ENCODE measurements at places on chromosomes 2 and 18. TPM values are rescaled to one million over a fixed set of nuclear protein-coding genes. Genes with fewer than 3 reads are reported as not detected.

Gene TUBA4A
- total RNA-seq, result 157 TPM

DNA sequence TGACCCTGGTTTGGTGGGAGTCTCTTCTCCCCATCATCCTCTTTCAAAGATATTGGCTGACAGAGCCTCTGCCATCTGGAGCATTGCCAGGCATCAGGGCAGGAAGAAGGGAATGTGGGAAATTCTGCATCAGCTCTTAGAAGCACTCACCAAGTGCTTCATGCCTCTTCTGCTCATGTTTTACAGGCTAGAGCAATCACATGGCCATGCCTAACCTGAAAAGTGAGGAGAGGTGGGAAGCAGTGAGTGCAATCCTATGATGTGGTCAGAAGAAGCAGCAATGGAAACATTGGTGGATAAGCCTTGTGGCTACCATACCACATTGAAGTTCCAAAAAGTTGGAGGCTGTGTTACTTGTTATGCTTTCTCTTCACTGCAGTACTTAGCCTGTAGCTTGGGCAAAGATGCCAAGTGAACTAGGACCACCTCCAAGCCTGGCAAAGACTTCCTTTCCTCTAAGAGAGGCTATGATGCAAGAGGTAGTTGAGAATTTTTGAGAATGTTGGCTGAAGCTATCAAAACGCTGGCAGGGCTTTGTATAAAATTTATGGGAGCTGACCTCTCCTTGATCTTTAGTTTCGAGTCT lies 64.1 kb downstream of the BCL2L11 start:
- H3K36me3 ChIP-seq, result no peaks in the 10 kb centered on the region
- no peak overlapping the region for H3K4me3 ChIP-seq
- H3K4me1 ChIP-seq, result no peaks in the 10 kb centered on the region
- DNase-seq, result no peak

DNA sequence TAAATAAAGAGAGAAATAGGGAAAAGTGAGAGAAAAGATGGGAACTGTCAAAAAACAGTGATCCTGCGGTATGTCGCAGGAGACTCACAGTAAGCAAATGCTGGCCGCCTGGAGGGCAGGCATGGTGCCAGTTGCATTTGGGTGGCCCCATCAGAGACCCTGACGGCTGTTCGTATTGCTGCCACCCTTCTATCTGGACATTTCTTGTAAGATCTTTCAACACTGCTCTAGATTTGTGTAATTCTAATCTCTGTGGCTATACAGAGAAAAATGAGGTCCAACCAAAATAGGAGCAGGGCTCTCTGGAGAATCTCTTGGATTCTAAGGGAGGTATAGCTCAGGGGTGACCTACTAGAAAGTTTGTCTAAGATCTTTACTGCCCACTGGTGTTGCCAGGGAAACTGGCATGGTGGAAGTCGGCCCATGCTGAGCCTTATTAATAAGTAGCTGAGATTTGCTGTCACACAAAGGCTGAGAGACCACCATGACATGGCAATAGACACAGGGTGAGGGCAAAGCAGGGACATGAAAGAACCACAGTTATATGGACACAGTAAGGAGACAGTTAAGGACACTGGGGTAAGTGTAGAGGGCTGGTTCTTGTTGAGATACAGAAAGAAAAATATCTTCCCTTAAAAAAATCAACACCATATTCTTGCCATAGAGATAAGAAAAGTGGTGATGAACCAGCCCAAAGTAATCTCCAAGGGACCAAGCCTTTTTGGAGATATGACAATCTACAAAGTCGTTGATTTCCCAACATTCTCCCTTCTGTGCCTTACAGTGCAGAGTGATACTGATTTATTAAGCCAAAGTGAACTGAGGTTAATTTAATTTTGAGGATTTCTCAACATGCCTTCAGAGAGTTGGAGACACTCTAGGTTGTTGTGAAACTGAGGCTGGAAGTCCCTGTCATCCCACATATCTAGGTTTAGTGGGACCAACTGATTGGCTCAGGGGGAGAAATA lies 26.4 kb upstream of the FZD7 start:
- no peaks in the 10 kb centered on the region for H3K4me1 ChIP-seq
- H3K27ac ChIP-seq, result no peak overlapping the region
- no peaks in the 10 kb centered on the region for H3K36me3 ChIP-seq
- DNase-seq, result no peak
- H3K27me3 ChIP-seq, result no peaks in the 10 kb centered on the region

GRCh38 chr18:35088921-35089320 lies 47.7 kb downstream of the MAPRE2 start:
- no peak for DNase-seq
- no peaks in the 10 kb centered on the region for H3K36me3 ChIP-seq
- no peaks in the 10 kb centered on the region for H3K27me3 ChIP-seq

DNA sequence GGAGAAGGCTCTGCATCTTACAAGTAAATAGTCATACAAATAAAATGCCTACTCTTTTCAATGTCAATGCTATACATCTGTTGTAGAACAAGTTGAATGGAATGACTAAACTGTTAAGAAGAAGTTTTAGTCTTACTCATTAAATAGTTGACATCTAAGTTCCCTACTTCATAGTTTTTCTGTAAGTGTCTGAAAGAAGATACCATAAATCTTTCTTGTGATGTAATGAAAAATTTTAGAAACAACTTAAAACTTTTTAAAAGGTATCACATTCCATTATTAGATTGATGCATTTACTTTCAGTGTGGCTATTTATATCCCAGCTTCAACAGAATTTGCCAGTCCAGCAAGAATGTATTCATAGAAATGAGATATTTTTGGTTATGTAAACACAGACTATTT lies 185.2 kb upstream of the EPC2 start:
- H3K4me3 ChIP-seq, result no peak overlapping the region
- no peak overlapping the region for H3K27ac ChIP-seq
- no peaks in the 10 kb centered on the region for H3K4me1 ChIP-seq
- no peaks in the 10 kb centered on the region for H3K27me3 ChIP-seq
- no peak for DNase-seq

DNA sequence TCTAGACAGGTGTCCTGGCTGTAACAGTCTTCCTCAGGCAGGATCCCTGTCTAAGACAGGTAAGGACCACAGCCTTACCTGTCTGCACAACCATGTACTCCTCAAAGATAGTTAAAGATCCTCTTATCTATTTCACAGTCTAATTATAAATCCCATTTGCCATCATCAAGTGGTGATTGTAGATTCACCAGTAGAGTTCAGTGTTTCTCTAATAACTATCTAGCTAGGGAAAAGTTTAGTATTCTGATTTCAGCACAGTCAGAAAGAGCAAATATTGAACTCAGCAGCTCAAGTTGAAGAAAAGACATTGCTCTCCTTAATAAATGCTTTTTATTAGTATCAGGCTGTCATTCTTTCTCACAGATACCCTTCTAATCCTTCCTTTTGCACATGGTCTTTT lies 1305.5 kb upstream of the NXPH2 start:
- H3K4me1 ChIP-seq, result no peaks in the 10 kb centered on the region
- H3K27ac ChIP-seq, result no peak overlapping the region
- no peaks in the 10 kb centered on the region for H3K27me3 ChIP-seq
- no peak for DNase-seq
- H3K36me3 ChIP-seq, result no peaks in the 10 kb centered on the region

Gene VIT
- total RNA-seq, result not detected

Gene GPBAR1
- total RNA-seq, result 0.20 TPM

DNA sequence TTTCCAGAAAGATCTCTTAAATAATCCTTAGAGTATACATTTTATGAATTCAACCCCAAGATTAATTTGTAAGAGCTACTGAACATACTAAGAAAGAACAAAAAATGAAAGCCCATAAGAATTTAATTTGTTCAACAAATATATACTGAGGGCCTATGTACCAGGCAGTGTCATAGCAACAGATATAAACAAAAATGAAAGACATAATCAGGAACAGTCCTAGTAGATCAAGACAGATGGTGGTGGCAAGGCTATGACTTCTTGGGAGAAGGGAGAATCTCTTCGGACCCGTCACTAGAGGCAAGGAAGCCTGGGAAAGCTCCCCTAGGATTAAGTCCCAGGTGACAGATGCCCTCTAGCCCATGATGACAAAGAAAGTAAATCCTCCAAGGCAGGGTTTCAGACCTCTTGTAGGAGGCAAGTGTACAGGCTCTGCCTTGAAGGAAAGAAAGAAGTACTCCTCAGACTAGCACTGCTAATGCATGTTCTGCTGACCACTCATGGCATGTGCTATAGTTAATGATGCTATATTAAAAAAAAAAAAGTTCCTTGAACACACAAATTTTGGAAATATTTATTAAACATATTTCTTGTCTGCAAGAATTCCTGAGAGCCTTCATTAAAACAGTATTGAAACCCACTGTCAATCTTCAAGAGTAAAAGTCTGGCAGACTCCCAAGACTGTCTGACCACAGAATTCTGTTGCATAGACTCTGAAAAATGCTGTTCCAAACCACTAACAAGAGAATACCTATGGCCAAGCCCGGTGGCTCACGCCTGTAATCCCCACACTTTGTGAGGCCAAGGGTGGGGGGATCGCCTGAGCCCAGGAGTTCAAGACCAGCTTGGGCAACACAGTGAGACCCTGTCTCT lies 31.5 kb downstream of the NOL10 start:
- DNase-seq, result peak; percentile 58
- peaks cover 45% of the 10 kb centered on the region for H3K36me3 ChIP-seq
- peaks cover 41% of the 10 kb centered on the region for H3K4me1 ChIP-seq
- H3K27me3 ChIP-seq, result no peaks in the 10 kb centered on the region
- peak overlapping the region; percentile 22 for H3K27ac ChIP-seq
- no peak overlapping the region for H3K4me3 ChIP-seq

DNA sequence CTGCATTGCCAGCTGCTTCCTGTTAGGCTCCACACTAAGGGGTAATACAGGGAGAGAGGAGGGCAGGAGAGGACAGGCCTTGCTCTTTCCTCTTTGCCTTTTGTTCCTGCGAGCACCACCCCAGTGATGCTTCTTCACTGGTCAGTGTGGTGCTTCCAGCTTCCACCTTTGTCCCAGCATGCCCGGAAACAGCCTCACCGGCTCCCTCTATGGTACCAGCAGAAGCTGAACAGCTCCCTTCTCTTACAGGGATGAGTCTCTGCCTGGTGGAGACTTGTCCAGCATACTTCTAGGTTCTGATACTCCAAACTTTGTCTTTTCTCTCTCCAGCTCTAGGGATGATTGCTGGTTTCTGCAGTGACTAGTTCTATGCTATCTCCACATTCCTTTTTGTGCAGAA lies 413.3 kb downstream of the TSN start:
- H3K27me3 ChIP-seq, result peaks cover 30% of the 10 kb centered on the region
- no peak overlapping the region for H3K4me3 ChIP-seq
- H3K4me1 ChIP-seq, result no peaks in the 10 kb centered on the region
- no peaks in the 10 kb centered on the region for H3K36me3 ChIP-seq
- no peak overlapping the region for H3K27ac ChIP-seq

Gene MAP3K20
- 60.5 TPM for total RNA-seq

Gene CCDC102B
- 2.3 TPM for total RNA-seq

- H3K4me1 ChIP-seq, result no peaks in the 10 kb centered on the region
- H3K27ac ChIP-seq, result no peak overlapping the region
- no peaks in the 10 kb centered on the region for H3K27me3 ChIP-seq
- no peak for DNase-seq
- no peaks in the 10 kb centered on the region for H3K36me3 ChIP-seq
These were observed 227.6 kb downstream of the SLC8A1 start for GRCh38 chr2:40224318-40224717.

DNA sequence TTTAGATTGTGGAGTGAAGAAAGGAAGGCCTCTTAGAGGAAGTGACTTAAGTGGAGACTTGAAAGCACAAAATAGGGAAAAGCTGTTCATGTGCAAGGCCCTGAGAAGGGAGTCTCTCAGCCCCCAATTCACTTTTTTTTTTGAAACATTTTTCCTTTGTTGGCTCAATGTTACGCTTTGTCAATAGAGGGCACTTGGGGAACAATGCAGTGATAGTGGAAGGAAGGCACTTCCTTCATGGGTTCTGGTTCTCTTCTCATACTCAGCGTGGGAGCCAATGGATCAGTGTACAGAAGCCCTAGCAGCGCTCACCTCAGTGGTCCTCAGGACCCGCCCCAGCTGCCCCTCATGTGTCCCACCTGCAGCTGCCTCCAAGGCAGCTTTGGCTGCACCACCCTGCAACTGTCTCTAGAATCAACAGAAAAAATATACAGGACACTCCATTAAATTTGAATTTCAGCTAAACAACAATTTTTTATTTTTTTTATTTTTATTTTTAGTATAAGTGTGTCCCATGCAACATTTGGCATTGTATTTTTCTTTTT lies 8.6 kb upstream of the C2orf42 start:
- no peaks in the 10 kb centered on the region for H3K27me3 ChIP-seq
- H3K27ac ChIP-seq, result no peak overlapping the region
- no peaks in the 10 kb centered on the region for H3K36me3 ChIP-seq
- H3K4me1 ChIP-seq, result no peaks in the 10 kb centered on the region

Gene CHRND
- not detected for total RNA-seq

- no peak overlapping the region for H3K27ac ChIP-seq
- H3K36me3 ChIP-seq, result no peaks in the 10 kb centered on the region
- H3K27me3 ChIP-seq, result no peaks in the 10 kb centered on the region
- no peak for DNase-seq
- no peak overlapping the region for H3K4me3 ChIP-seq
These were observed 99.7 kb upstream of the KYNU start for GRCh38 chr2:142777742-142778141.

Gene INPP5D
- 0.74 TPM for total RNA-seq

- peak; percentile 56 for DNase-seq
- peaks cover 18% of the 10 kb centered on the region for H3K4me1 ChIP-seq
- no peaks in the 10 kb centered on the region for H3K27me3 ChIP-seq
These were observed 3.9 kb downstream of the KCNK3 start for GRCh38 chr2:26696351-26696816.

DNA sequence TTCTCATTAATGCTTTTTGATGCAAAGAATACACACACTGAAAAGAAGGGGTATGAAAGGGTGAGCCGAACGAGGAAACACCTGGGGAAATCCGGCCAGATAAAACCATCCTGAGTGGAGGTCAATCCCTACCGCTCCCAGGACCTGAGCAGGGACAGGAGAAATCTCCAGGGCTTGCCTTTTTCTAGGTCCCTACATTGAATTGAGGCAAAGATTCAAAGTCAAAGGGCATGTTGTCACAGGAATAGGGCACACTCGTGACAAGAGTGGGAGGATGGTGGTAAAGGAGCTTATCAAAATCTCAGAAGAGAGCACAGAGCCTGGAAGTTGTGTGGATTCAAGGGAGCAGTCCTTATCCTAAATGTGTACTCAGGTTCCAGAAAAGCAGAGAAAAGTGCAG lies 61.2 kb upstream of the ACKR3 start:
- DNase-seq, result no peak
- H3K27ac ChIP-seq, result no peak overlapping the region
- H3K27me3 ChIP-seq, result peaks cover 53% of the 10 kb centered on the region
- H3K4me1 ChIP-seq, result no peaks in the 10 kb centered on the region

GRCh38 chr2:200749631-200750322 lies 61.9 kb upstream of the BZW1 start:
- H3K27me3 ChIP-seq, result no peaks in the 10 kb centered on the region
- H3K27ac ChIP-seq, result no peak overlapping the region
- peaks cover 25% of the 10 kb centered on the region for H3K4me1 ChIP-seq
- H3K36me3 ChIP-seq, result no peaks in the 10 kb centered on the region
- no peak for DNase-seq
